CD14-positive monocyte (primary cell): ENCODE measurements at places on chromosomes 2 and 18. TPM values are rescaled to one million over a fixed set of nuclear protein-coding genes. Genes with fewer than 3 reads are reported as not detected.

KCNE4 gene
- not detected in 2 replicates for polyA plus RNA-seq

SLC5A6 gene
- polyA plus RNA-seq: 17.1 and 21.7 TPM in 2 replicates

CCDC85A gene
- not detected in 2 replicates for polyA plus RNA-seq

RNASEH1 gene
- 5.3 and 6.8 TPM in 2 replicates for polyA plus RNA-seq

SLC4A3 gene
- polyA plus RNA-seq: not detected
